Right atrium auricular region (tissue), 2 donors: ENCODE measurements at places on chromosomes 3 and 15. TPM values are rescaled to one million over a fixed set of nuclear protein-coding genes. Genes with fewer than 3 reads are reported as not detected.

Gene PSTPIP1
- total RNA-seq, result 1.9 TPM

Gene CYP8B1
- not detected for total RNA-seq

Gene DUOXA2
- not detected for total RNA-seq

Gene MCF2L2
- 0.08 TPM for total RNA-seq

Gene FBLN2
- 185 TPM for total RNA-seq

Gene AHSG
- total RNA-seq, result not detected

Gene GCHFR
- 9.7 TPM for total RNA-seq

Gene SSUH2
- 0.59 TPM for total RNA-seq

Gene C3orf49
- not detected for total RNA-seq
